ENCODE measurements at places on chromosomes 2 and 18. TPM values are rescaled to one million over a fixed set of nuclear protein-coding genes. Genes with fewer than 3 reads are reported as not detected.
A peak's percentile ranks its signal among the peaks of the same experiment; 100 is the strongest.

- peaks cover 7% of the 10 kb centered on the region for H3K4me1 ChIP-seq
- no peak for DNase-seq
- no peak overlapping the region for H3K4me3 ChIP-seq
- H3K27ac ChIP-seq: no peak overlapping the region
Observed at GRCh38 chr2:235265348-235265965, 228.4 kb upstream of the AGAP1 start.

DNA sequence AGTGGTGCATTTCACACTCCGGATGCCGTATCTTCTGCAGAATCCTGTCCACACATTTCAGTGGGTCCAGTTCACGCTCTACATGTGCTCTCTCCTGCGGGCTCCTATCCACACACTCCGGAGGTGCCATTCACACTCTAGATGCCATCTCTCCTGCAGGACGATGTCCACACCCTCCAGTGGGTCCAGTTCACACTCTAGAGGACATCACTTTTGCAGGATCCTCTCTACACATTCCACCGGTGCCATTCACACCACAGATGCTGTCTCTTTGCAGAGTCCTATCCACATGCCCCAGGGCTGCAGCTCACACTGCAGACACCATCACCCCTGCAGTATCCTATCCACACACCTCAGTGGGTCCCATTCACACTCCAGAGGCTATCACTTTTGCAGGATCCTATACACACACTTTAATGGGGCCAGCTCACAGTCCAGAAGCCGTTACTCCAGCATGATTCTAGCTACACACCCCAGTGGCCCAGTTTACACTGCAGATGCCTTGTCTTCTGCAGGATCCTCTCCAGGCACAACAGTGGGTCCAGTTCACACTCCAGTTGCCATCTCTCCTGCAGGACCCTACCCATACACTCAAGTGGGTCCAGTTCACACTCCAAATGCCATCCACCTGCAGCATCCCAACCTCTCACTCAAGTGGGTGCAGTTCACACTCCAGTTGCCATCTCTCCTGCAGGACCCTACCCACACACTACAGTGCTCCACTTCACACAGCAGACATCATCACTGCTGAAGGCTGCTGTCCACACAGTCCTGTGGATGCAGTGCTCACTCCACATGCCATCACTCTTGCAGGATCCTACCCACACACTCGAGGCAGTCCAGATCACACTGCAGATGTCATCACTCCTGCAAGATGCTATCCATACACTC, 2.1 kb upstream of the PXDN start:
- H3K4me3 ChIP-seq: no peak overlapping the region
- H3K4me1 ChIP-seq: peaks cover 5% of the 10 kb centered on the region
- no peak for DNase-seq
- no peaks in the 10 kb centered on the region for H3K36me3 ChIP-seq

- H3K27ac ChIP-seq: no peak overlapping the region
- DNase-seq: no peak
- H3K27me3 ChIP-seq: no peaks in the 10 kb centered on the region
- no peaks in the 10 kb centered on the region for H3K36me3 ChIP-seq
Observed at GRCh38 chr2:14261771-14262170, 370.7 kb upstream of the LRATD1 start.

DNA sequence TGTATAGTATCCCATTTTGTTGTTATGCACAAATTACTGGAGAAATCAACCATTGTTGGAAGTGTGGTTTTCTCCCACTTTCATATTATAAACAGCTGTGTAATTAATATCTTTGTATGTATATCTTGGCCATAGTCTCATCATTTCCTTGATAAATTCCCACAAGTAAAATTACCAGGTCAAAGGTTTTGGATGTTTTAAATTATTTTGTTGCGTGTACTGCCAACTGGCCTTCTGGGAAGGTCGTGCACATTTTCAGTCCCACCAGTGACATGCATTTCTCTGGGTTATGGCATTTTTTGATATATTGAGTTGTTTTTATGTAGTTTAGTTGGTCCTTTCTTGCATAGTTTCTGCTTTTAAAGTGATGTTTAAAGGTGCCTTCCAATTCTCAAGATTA, 41.5 kb downstream of the TSHZ1 start:
- no peak overlapping the region for H3K4me3 ChIP-seq
- no peak overlapping the region for H3K27ac ChIP-seq
- peaks cover 3% of the 10 kb centered on the region for H3K27me3 ChIP-seq
- DNase-seq: no peak

DNA sequence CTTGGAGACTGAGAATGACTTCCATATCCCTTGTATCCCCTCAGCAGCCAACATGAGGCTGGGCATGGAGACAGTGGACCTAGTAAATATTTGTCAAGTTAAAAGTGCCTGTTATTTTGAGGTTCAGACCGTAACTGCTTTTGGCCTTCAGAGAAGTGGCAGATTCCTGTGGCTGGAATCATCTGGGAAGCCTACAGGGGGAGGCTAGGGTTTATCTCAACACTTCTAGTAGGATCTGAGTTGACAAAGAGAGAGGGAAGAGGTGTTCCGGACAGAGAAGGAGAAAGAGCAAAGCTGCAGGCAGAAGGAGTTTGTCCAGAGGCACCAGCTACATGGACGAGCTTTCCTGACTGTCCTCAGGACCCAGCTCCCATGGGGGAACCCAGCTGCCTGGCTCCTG, 27.0 kb downstream of the SLC14A2 start:
- H3K36me3 ChIP-seq: no peaks in the 10 kb centered on the region
- H3K4me3 ChIP-seq: no peak overlapping the region
- H3K27ac ChIP-seq: no peak overlapping the region
- no peaks in the 10 kb centered on the region for H3K27me3 ChIP-seq
- no peaks in the 10 kb centered on the region for H3K4me1 ChIP-seq

DNA sequence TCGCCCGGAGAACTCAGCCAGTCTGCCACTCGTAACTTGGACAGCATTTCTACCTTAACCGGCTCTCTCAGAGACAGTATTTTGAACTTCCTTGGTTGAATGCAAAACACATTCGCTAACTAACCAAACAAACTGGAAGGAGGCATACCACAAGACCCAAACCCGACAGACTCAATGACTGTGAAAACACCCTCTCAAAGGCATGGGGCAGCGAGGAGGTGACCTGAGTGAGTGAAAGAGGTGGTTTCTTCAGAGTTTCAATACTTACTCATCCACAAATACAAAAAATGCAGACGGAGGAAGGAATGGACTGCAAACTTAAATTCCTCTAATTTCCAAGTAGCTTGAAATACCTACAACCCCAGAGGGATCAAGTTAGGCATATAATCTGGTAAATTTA, 132.9 kb downstream of the GAREM1 start:
- H3K27ac ChIP-seq: no peak overlapping the region
- DNase-seq: no peak
- no peaks in the 10 kb centered on the region for H3K27me3 ChIP-seq

- no peak overlapping the region for H3K4me3 ChIP-seq
- no peaks in the 10 kb centered on the region for H3K4me1 ChIP-seq
- DNase-seq: no peak
- H3K27me3 ChIP-seq: peaks cover 6% of the 10 kb centered on the region
Observed at GRCh38 chr2:26569216-26570082, 71.7 kb downstream of the CIB4 start.

DNA sequence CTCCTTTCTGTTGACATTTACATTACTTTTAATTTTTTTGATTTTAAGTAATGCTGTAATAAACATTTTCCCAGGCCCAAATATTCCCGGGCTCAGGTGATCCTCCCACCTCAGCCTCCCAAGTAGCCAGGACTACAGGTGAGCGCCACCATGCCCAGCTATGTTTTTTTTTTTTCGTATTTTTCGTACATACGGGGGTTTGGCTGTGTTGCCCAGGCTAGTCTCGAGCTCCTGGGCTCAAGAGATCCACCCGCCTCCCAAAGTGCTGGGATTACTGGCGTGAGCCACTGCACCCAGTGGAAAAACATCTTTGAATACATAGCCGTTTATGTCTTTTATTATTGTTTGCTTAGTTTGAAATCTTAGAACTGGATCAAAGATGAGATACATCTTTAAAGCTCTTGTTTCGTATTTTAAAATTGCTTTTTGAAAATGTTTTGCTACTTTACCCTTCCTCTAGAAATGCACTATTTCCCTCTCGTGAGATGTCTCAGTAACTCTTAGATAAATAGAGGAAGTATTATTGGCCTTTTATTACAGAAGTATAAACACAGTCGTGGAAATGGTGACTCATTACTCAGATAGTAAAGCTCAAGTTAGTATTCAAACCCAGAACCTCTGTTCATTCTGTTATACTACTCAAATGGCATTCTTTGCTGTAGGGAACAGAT, 2.4 kb downstream of the SMCHD1 start:
- peaks cover 3% of the 10 kb centered on the region for H3K36me3 ChIP-seq
- DNase-seq: no peak
- H3K27me3 ChIP-seq: peaks cover 8% of the 10 kb centered on the region
- peak overlapping the region; percentile 89 for H3K4me3 ChIP-seq
- peaks cover 68% of the 10 kb centered on the region for H3K4me1 ChIP-seq
- H3K27ac ChIP-seq: peak overlapping the region; percentile 88

DNA sequence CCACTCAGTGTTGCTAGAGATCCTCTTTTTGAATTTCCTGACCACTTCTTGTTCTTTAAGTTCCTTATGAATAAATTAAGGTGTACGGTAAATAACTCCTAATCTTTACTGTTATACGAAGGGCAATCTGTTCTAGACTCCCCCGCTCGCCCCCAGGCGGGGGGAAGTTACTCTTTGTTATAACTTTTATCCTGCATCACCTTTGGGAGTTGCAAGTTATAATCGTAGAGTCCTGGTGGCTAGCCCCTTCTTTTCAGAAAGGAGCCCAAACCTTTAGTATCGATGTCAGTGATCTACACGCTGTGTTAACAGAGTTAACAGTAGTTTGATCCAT, 652 bp downstream of the GCA start:
- H3K27ac ChIP-seq: peak overlapping the region; percentile 64
- H3K4me1 ChIP-seq: peaks cover 11% of the 10 kb centered on the region
- DNase-seq: no peak
- no peaks in the 10 kb centered on the region for H3K36me3 ChIP-seq
- peak overlapping the region; percentile 88 for H3K4me3 ChIP-seq

- peak overlapping the region; percentile 94 for H3K4me3 ChIP-seq
- peaks cover 8% of the 10 kb centered on the region for H3K27me3 ChIP-seq
- DNase-seq: no peak
- H3K36me3 ChIP-seq: no peaks in the 10 kb centered on the region
- H3K4me1 ChIP-seq: peaks cover 26% of the 10 kb centered on the region
Observed at GRCh38 chr2:17754773-17755425, 961 bp downstream of the GEN1 start.

DNA sequence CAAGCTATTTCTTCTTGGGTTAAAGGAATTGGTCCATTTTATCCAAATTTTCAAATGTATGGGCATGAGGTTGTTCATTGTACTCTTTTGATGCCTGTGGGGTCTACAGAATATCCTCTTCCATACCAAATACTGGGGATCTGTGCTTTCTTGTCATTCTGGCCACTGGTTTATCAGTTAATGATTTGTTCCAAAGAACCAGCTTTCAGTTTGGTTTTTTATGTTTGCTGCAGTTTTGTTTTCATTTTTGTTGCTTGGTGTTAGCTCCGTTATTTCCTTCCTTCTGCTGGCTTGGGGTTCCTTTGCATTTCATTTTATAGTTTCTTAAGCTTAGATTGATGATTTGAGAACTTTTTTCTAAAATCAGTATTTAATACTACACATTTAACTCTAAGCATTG, 45.5 kb downstream of the SLC66A2 start:
- peaks cover 19% of the 10 kb centered on the region for H3K4me1 ChIP-seq
- H3K36me3 ChIP-seq: peaks cover 12% of the 10 kb centered on the region
- no peak overlapping the region for H3K4me3 ChIP-seq
- no peak for DNase-seq
- no peak overlapping the region for H3K27ac ChIP-seq

GRCh38 chr2:160482673-160483072, 10.9 kb downstream of the RBMS1 start:
- H3K27ac ChIP-seq: no peak overlapping the region
- H3K4me3 ChIP-seq: no peak overlapping the region
- peaks cover 4% of the 10 kb centered on the region for H3K4me1 ChIP-seq
- no peaks in the 10 kb centered on the region for H3K36me3 ChIP-seq

DNA sequence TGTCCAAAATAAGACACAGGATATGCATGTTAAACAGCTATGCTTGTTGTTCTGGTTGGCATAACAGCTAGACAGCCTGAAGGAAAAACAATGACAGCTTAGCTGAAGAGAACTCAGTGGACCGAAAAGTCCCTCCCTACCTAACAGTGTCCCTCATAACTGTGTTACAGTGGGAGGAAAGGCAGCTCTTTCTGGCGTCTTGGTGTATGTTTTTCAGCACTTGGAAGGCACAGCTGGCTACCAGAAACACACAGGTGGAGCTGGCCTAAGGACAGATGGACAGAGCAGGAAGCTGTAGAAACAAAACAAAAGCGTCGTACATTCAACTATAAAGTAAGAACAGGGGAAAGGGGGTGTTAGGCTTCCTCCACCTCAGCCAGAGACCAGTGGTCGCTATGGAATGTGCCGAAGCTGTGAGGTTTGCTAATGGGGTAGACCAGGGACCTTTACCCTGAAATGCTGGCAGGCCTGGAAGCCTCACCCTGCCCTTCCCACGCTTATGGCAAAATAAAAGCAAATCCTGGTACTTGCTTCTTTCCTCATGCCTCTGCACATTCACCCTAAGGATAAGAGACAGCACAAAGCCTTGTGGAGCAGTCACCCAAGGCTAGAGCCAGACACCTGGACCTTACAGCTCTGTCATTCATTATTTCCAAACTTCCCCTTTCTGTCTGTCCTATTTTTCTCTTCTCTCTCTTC, 103.5 kb upstream of the TRIB2 start:
- H3K36me3 ChIP-seq: no peaks in the 10 kb centered on the region
- no peaks in the 10 kb centered on the region for H3K4me1 ChIP-seq
- no peak overlapping the region for H3K4me3 ChIP-seq
- DNase-seq: no peak
- no peaks in the 10 kb centered on the region for H3K27me3 ChIP-seq
- H3K27ac ChIP-seq: no peak overlapping the region

GRCh38 chr2:239970004-239970623, 55.0 kb downstream of the NDUFA10 start:
- H3K27ac ChIP-seq: no peak overlapping the region
- H3K4me3 ChIP-seq: no peak overlapping the region
- H3K4me1 ChIP-seq: peaks cover 4% of the 10 kb centered on the region
- peaks cover 3% of the 10 kb centered on the region for H3K27me3 ChIP-seq
- H3K36me3 ChIP-seq: peaks cover 56% of the 10 kb centered on the region

FKBP1B gene
- 5.3 TPM for polyA plus RNA-seq

ADRA2B gene
- polyA plus RNA-seq: 0.83 TPM

SNTG2 gene
- polyA plus RNA-seq: not detected

SPDYA gene
- polyA plus RNA-seq: not detected

MC5R gene
- polyA plus RNA-seq: not detected

SLC4A3 gene
- polyA plus RNA-seq: not detected

INHBB gene
- polyA plus RNA-seq: not detected

NPPC gene
- polyA plus RNA-seq: 0.33 TPM

MARCO gene
- not detected for polyA plus RNA-seq

MARCHF4 gene
- polyA plus RNA-seq: not detected
